A549 treated with RU486 at 1 μM for 4 hours (cell line): ENCODE measurements at places on chromosomes 1 and 21. TPM values are rescaled to one million over a fixed set of nuclear protein-coding genes. Genes with fewer than 3 reads are reported as not detected.

The CD1D gene
- 0.05 to 0.08 TPM (median 0.07 TPM) in 3 of 5 replicates, not detected in the others for total RNA-seq

The VWA5B1 gene
- total RNA-seq, result not detected in 5 replicates

The MPL gene
- 0.31 TPM in 1 of 5 replicates, not detected in the others for total RNA-seq

The RSBN1 gene
- 3.4 to 3.9 TPM (median 3.8 TPM) in 5 replicates for total RNA-seq

The HES4 gene
- total RNA-seq, result 29.0 to 81.0 TPM (median 71.2 TPM) in 5 replicates

The TMEM200B gene
- 0.07 to 0.16 TPM (median 0.15 TPM) in 4 of 5 replicates, not detected in the other for total RNA-seq

The ARMH1 gene
- 0.28 to 1.2 TPM (median 0.85 TPM) in 5 replicates for total RNA-seq
